ENCODE measurements at places on chromosomes 11 and 22.

- H3K4me3 ChIP-seq, result no peak overlapping the region
- no peak for DNase-seq
- no peak overlapping the region for H3K27ac ChIP-seq
- no peaks in the 10 kb centered on the region for H3K36me3 ChIP-seq
These were observed 17.2 kb downstream of the TAF1D start for GRCh38 chr11:93724089-93724488.

- no peak for DNase-seq
- H3K36me3 ChIP-seq, result no peaks in the 10 kb centered on the region
- no peak overlapping the region for H3K27ac ChIP-seq
- no peaks in the 10 kb centered on the region for H3K27me3 ChIP-seq
These were observed 806.2 kb upstream of the RAG2 start for GRCh38 chr11:37404231-37404630.

DNA sequence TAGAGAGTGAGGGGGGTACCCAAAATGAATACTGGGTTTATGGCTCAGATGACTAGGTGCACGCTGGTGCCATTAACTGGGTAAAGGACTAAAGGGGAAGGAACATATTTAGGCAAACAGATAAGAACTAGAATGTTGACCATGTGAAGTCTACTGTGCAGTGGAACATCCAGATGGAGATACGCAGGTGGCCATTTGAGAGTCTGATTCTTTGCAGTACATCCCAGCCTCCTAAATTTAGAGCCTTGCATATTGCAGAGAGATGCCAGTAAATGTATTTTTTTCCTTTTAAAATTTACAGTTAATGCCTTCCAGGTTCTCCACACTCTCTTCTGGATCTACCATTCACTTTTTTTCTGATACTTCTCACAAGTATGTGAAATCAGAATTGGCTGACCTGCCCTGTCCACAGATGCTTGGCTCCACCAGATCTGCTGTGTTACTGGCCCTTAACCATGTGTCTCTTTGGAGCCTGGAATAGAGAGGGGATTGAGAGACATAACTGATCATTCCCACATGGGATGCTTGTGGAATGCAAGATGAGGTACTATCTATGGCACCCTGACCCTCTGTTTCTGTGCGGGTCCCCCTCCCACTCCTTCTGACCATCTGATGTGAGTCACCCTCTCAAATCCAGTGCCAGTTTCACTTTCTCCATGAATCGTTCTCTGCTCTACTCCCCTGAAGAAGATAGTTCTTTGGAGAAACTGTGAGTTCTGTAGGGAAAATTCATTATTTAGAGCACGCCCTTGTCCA is 77.0 kb upstream of the NCAM1 start:
- H3K27ac ChIP-seq, result no peak overlapping the region
- H3K4me3 ChIP-seq, result no peak overlapping the region
- H3K36me3 ChIP-seq, result no peaks in the 10 kb centered on the region
- H3K4me1 ChIP-seq, result no peaks in the 10 kb centered on the region
- DNase-seq, result no peak

DNA sequence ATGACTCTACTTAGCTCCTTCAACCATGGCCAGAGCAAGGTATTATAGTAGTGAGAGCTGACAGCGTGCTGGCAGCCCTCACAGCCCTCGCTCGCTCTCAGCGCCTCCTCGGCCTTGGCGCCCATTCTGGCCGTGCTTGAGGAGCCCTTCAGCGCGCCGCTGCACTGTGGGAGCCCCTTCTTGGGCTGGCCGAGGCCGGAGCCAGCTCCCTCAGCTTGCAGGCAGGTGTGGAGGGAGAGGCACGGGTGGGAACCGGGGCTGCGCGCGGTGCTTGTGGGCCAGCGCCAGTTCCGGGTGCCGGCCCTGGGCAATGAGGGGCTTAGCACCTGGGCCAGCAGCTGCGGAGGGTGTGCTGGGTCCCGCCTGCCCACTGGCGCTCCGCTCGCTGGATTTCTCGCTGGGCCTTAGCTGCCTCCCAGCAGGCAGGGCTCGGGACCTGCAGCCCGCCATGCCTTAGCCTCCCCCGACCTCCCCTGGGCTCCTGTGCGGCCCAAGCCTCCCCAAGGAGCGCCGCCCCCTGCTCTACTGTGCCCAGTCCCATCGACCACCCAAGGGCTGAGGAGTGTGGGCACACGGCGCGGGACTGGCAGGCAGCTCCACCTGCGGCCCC is 63.1 kb downstream of the SPATA19 start:
- H3K27me3 ChIP-seq, result no peaks in the 10 kb centered on the region
- no peaks in the 10 kb centered on the region for H3K4me1 ChIP-seq
- no peak for DNase-seq

DNA sequence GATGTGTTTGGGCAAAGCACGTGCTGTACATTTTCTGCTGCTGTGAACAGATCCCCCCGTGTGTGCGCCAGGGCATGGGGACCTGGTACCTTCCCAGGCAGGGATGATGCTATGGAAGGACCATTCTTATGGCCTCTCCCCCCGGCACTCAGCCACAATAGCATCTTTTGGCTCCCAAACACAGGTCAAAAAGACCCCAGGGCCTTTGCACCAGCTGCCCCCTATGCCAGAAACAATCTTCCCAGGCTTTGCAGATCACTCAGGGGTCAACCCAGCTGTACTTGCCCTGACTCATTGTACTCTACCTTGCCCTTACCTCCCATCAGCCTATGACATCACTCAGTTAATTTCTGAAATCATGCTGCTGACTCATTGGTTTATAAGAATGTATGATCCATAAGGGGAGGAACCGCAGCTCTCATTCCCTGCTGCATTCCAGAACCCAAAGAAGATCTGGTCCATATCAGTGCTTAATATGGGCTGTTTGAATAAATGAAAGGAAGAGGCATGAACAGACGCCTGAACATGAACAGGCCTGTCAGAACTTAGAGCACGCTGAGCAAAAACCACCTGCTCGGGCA is 100.7 kb downstream of the CELSR1 start:
- no peaks in the 10 kb centered on the region for H3K36me3 ChIP-seq
- no peak overlapping the region for H3K27ac ChIP-seq
- no peak for DNase-seq

DNA sequence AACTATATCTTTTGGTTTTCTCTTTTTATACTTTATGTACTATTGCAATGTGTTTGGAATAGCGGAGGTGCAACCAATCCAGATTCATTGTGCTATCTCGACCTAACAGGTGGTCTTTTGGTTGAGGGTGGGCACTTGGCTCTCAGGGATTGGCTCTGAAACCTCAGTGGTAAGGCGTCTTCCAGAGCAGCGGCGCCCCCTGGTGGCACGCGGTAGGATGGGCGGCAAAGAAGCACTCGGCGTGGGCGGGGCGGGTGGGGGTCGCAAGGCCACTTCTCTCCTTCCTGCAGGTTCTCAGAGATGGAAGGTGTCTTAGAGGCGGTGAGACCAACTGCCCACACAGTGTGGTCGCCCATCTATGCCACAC is 19.2 kb upstream of the PLET1 start:
- no peaks in the 10 kb centered on the region for H3K36me3 ChIP-seq
- no peak overlapping the region for H3K27ac ChIP-seq
- H3K4me1 ChIP-seq, result peaks cover 4% of the 10 kb centered on the region
- H3K4me3 ChIP-seq, result peak overlapping the region; percentile 49
- peak; percentile 82 for DNase-seq

- no peak for DNase-seq
- no peaks in the 10 kb centered on the region for H3K27me3 ChIP-seq
- peaks cover 30% of the 10 kb centered on the region for H3K4me1 ChIP-seq
- H3K27ac ChIP-seq, result no peak overlapping the region
- no peak overlapping the region for H3K4me3 ChIP-seq
These were observed 5.6 kb downstream of the DDX6 start for GRCh38 chr11:118785362-118785761.

DNA sequence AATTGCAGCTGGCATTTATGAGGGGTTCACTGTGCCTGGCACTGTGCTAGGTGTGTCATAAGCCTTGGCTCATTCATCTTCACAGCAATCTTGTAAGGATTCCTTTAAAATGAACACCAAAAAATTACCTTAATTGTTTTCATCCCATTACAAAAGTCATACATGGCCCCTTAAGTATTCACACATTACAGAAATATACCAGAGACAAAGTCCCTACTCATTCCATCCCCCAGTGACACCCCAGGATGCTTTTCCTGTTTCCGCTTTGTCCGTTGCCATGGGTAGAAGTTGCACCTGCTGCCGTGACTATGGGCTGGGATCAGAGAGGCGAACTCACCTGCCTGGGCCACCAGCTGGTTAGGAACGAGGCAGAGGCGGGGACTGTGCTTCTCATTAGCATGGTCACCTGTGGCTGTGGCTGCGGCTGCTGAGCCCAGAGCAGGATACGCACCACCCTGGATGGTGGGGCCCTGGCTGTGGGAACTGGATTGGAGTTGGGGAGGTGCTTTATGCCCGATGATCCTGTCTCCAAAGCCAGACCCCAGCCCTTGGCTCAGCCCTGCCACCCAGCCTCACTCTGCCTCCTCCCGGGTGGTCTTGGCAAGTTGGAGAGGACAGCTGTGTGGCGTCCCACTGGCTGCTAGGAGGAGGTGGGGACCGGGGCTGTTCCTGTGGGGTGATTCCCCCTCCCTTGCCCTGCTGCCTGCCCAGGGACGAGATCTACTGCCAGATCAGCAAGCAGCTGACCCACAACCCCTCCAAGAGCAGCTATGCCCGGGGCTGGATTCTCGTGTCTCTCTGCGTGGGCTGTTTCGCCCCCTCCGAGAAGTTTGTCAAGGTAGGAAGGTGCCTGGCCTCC is 60.8 kb downstream of the MYO7A start:
- H3K4me3 ChIP-seq, result no peak overlapping the region
- H3K27ac ChIP-seq, result no peak overlapping the region
- H3K27me3 ChIP-seq, result no peaks in the 10 kb centered on the region
- no peak for DNase-seq

GRCh38 chr22:30400159-30400558 is 3.3 kb downstream of the SEC14L2 start:
- no peak overlapping the region for H3K4me3 ChIP-seq
- no peaks in the 10 kb centered on the region for H3K36me3 ChIP-seq
- no peak for DNase-seq
- no peak overlapping the region for H3K27ac ChIP-seq
- H3K27me3 ChIP-seq, result no peaks in the 10 kb centered on the region
- H3K4me1 ChIP-seq, result peaks cover 20% of the 10 kb centered on the region

- no peaks in the 10 kb centered on the region for H3K36me3 ChIP-seq
- H3K4me3 ChIP-seq, result no peak overlapping the region
- peaks cover 4% of the 10 kb centered on the region for H3K4me1 ChIP-seq
- H3K27ac ChIP-seq, result no peak overlapping the region
- no peak for DNase-seq
These were observed 10.3 kb upstream of the IGF2 start for GRCh38 chr11:2149460-2149859.
